ENCODE measurements at places on chromosomes 2 and 18. TPM values are rescaled to one million over a fixed set of nuclear protein-coding genes. Genes with fewer than 3 reads are reported as not detected.

Gene ANKRD53
- 0.39 TPM for total RNA-seq

Gene G6PC2
- total RNA-seq: not detected

- H3K27ac ChIP-seq: no peak overlapping the region
- no peak for DNase-seq
- H3K4me1 ChIP-seq: no peaks in the 10 kb centered on the region
- no peaks in the 10 kb centered on the region for H3K36me3 ChIP-seq
- no peak overlapping the region for H3K4me3 ChIP-seq
Observed at GRCh38 chr2:217604527-217605194, 398.1 kb downstream of the TNS1 start.

DNA sequence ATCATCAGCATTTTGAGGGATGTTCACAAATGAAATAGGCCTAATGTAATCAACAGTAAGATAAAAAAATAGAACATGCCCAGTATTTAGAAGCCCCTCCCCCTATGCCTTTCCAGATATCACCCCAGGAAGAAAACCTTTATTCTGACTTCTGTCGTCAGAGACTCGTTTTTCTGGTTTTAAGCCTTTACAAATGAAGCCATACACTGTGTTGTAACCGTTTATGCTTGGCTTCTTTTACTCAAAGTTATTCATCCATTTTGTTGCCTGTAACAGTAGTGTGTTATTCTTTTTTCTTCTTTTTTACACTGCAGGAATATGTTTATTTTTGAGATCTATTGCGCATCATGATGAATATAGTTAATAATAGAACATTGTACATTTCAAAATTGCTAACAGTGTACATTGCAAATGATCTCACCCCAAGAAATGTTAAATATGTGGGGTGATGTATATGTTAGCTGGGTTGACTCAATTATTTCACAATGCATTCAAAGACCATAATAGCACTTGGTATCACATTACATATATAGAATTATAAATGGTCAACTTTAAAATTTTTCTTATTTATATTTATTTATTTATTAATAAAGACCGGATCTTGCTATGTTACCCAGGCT is 28.1 kb upstream of the PNPT1 start:
- peaks cover 12% of the 10 kb centered on the region for H3K4me1 ChIP-seq
- no peak overlapping the region for H3K27ac ChIP-seq
- H3K4me3 ChIP-seq: no peak overlapping the region
- DNase-seq: no peak
- H3K27me3 ChIP-seq: no peaks in the 10 kb centered on the region

GRCh38 chr2:72037261-72037666 is 110.4 kb downstream of the CYP26B1 start:
- H3K4me3 ChIP-seq: no peak overlapping the region
- no peak overlapping the region for H3K27ac ChIP-seq
- H3K4me1 ChIP-seq: no peaks in the 10 kb centered on the region
- H3K36me3 ChIP-seq: no peaks in the 10 kb centered on the region
- DNase-seq: no peak
- H3K27me3 ChIP-seq: no peaks in the 10 kb centered on the region
